ENCODE measurements at places on chromosomes 6 and 20.

GRCh38 chr6:2839982-2840748, 1.5 kb downstream of the SERPINB1 start:
- DNase-seq: no peak

- DNase-seq: no peak
Observed at GRCh38 chr6:146697921-146698320, 99.1 kb downstream of the ADGB start.

GRCh38 chr6:42302411-42302810, 84.8 kb upstream of the MRPS10 start:
- DNase-seq: no peak

DNA sequence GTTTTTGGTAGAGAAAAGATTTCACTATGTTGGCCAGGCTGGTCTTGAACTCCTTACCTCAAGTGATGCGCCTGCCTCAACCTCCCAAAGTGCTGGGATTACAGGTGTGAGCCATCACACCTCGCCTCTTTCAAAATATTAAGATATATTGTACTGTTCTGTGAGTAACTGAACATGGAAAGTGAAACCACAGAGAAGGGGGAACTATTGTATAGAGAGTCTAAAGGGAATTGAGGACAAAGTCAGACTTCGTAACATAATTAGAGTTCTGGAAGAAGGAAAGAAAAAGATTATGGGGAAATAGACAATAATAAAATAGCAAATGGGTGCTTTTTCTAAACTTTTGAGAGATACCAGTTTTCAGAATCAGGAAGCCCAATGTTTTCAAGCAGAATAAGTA, 17.4 kb upstream of the AKAP7 start:
- DNase-seq: no peak

DNA sequence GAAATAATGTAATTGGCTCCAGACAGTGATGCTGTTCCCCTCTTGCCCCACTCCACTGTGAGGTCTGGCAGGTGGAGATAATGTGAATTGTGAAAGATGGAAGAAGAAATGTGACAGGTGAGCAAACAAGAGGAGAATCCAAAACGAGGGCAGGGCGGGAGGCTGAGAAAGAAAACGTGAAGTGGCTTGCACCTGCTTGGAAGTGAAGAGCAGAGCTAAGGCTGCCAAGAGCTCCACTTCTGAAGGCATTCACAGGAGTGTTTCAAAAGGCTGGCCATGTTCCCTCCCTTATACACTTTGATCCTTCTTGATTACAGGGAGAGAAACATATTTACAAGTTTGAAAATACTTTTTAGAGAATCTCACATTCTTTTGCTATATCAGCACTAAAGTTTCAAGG, 359.4 kb downstream of the EPHA7 start:
- DNase-seq: no peak

DNA sequence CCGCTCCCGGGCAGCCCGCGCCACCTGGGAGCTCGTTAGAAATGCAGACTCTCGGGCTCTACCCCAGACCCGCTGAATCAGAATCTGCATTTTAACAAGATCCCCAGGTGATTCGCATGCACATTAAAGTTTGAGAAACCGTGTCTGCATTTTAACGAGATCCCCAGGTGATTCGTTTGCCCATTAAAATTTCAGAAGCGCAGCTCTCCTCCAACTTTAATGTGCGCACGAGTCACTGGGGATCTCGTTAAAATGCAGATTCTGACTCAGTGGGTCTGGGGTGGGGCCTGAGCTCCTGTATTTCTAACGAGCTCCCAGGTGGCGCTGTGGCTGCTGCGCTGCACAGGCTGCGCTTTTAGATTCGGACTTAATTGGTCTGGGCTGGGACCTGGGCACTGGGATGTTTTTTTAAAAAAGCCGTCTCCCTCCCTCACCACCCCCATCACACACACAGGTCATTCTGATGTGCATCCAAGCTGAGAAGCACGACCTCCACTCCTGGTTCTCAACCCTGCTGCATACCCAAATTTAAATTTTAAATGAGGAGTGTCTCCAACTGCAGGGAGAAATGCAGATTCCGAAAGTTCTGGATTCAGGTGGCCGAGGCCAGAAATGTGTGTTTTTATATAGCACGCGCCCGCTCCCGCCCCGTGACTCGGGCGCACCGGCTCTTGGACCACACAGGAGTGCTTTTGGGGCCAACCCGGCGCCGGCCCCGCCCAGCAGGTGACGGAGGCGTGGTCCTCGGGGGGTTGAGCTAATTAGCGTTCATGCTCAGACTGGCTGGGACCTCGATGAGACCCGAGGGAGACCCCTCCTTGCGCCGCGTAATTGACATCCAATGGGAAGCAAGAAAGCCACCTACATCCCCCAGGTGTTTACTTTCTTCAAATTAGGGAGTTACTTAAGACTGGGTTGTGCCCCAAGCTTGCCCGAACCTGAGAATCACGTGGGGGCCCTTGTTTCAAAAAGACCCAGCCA, 85.8 kb downstream of the ZFP64 start:
- DNase-seq: no peak

DNA sequence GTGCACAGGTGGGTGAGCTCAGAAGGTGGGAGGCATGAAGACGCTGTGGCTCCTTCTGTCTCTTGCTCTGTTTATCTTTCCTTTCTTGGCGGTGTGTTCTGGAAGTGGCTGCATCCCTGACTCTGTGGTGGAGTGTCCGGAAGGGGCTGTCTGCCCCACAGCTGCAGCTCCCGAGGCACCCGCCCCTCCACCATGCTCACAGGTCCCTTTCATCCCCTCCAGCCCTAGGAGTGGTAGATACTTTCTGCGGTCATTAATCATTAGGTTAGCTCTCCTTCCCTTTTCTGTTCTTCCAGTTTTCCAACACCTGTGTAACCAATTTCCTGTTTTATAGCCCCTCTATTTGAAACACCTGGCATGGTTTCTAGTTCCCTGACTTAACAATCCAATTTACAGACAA, 65.6 kb downstream of the GJA10 start:
- DNase-seq: no peak

DNA sequence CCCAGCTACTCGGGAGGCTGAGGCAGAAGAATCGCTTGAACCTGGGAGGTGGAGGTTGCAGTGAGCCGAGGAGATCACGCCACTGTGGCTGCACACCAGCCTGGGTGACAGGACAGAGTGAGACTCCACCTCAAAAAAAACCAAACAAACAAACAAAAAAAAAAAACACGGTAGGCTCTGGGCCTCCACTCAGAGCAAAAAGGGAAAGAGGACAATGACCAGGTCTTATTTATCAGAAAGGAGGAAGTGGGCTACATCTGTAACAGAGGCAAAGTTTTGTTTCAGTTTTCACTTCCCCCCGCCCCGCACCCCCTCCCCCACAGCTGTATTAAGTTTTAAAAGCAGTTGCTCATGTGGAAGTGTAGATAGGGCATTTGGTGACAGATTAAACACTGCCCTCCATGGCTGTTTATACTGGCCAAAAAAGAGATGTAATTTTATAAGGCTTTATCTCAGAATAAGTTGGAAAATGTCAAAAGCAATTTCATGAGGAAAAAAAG, 114.6 kb downstream of the RCAN2 start:
- DNase-seq: no peak

DNA sequence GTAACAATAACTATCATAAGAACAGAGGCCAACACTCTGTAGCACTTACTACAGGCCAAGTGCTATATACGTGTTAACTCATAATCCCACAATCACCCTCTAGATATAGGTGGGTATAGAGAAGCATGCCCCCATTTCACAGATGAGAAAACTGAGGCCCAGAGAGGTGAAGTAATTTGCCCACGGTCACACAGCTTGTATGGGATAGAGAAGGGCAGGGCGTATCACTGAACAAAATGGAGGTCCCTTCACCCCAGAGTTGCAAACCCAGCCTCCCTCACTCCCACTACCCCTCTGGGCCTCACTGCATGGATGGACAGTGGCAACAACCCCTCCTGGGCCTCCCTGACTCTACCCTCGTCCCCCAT, 31.8 kb upstream of the PTGIS start:
- DNase-seq: no peak

GRCh38 chr20:6887966-6888365, 120.5 kb downstream of the BMP2 start:
- DNase-seq: no peak

Measured in sigmoid colon (tissue), 7 donors.